ENCODE measurements at places on chromosomes 2 and 18.

GRCh38 chr18:12928641-12929040 is 19.2 kb upstream of the SEH1L start:
- peak; percentile 68 for DNase-seq

DNA sequence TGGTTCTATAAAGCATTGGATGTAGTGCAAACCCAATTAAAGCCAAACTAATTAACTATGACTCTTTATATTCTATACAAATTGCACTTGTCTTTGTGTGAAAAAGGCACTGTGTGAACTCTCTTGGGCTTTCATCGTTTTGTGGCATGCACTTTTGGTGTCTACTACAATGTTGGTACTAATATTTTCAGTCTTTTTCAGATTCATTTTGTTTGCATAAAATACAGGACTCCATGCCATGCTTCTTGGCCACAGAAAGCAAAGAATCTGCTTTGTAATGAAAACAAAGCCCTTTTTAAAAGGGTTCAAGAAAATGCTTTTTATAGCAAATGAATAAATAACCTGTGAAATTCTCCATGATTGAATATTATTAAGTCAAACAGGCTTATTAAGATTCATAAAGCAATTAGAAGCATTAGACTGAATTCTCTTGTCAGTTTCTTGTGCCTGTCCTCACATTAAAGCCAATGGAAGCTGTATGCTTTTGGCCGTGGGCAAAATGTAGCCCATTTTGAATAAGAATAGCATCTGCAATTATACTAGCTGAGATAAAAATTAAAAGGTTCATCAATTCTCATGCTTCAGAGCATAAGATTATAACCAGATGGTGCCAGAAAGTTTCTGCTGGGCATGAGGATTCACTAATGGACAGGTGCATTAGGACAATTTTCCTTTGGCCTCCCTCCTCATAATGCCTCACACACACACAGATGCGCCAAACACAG is 1665.2 kb downstream of the SUCLG1 start:
- DNase-seq = no peak

GRCh38 chr2:32849456-32850194 is 97.1 kb upstream of the LTBP1 start:
- DNase-seq = no peak

GRCh38 chr2:187989925-187990623 is 301.6 kb upstream of the GULP1 start:
- no peak for DNase-seq

- no peak for DNase-seq
Observed at GRCh38 chr2:31270822-31271231, 36.9 kb downstream of the EHD3 start.

DNA sequence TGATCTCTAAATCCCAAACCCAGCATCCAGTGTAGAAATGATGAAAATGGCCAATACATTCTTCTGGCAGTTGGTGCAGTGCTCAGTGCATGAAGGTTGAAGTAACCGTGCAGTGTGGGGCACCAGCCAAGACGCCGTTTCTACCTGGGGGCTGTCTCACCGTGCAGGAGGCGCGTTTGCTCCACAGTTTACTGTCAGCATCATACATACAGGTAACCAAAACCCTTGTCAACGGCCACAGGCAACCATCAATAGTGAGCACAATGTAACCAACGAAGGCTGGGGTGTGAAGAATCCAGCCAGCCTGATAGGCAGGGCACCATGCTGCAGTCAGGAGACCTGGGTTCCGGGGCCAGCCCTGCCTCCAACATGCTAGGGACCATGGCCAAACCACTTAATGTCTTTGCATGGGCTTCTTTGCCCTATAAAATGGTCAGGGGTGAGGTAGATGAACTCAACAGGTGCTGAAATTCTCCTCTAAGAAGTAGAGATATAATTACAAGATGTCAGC is 127.5 kb upstream of the ID2 start:
- no peak for DNase-seq

DNA sequence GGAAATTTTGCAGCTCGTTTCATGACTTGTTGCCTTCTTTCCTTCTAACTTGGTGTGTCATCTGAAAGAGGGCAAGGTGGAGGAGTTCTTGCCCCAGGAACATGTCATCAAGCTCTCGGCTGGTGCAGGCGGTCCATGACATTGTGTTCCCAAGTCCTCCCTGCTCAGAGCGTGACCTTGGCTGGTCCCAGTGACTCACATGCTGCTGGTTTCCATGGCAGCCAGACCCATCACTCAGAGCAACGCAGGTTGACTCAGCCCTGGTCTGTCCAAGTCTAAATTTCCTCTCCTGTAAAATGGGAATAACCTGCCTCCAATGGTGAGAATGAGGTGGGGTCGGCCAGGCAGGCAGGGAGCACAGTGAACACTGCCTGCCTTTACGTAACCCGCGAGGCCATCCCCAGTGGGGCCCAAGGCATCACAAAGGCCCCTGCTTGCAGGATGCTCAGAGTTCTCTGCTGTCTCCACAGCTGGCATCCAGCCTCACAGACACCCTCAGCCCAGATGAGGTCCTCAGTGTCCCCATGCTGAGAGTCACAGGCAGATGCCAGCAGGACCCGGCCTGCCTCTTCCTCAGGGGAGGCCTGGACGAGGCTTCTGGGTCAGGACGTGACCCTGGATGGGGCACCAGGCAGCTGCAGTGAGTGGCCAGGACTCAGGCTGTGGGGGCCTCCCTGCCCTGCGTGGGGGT is 143.7 kb downstream of the TPO start:
- DNase-seq = peak; percentile 87

GRCh38 chr18:49788327-49788898 is 24.9 kb downstream of the ACAA2 start:
- peak; percentile 66 for DNase-seq

- peak; percentile 55 for DNase-seq
Observed at GRCh38 chr2:207164006-207164831, 1.5 kb downstream of the KLF7 start.

DNA sequence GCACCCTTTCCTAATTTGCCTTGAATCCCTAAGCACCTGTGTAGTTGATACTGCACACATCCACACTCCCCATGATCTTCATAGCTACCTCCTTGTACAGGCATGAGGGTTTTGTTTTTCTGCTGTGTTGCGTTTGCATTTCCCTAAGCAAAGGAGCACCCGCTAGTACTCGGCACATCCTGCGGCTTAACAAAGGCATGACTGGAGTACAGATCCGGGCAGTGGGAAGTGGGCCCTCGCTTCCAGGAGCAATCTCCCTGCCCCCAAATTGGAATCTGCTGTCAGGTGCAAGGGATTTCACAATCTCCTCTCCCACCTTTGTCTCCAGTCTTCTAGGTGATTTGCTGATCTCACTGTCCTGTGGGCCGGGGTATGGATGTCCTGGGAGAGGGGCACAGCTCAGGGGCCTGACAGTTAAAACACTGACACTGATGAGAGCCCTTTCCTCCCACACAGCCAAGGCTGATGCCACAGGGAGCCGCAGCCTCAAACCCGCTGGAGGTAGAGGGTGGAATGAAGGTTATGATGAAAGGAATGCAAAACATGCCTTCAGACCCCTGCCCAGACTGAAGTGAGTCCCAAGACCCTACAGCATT is 98.7 kb upstream of the THOC1 start:
- no peak for DNase-seq

- no peak for DNase-seq
Observed at GRCh38 chr2:100470898-100471514, 724 bp downstream of the NMS start.

DNA sequence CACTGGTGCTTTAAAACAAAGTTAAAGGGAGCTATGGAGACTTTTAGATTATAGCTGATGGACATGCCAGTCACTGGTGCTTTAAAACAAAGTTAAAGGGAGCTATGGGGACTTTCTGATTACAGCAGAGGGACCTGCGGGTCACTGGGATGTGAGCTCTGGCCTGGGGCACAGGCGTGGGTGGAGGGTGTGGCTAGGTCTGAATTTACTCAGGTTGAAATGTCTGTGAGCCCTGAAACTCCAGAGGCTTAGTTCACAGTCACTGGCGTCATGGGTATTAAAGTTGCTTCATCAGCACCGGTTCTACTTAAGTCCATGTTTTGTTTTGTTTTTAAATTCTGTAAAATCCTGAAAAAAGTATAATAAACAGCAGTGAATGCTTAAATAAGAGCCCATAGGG is 49.0 kb upstream of the TMEM18 start:
- DNase-seq = no peak

- DNase-seq = no peak
Observed at GRCh38 chr2:232434563-232435374, 21.2 kb upstream of the ALPI start.

DNA sequence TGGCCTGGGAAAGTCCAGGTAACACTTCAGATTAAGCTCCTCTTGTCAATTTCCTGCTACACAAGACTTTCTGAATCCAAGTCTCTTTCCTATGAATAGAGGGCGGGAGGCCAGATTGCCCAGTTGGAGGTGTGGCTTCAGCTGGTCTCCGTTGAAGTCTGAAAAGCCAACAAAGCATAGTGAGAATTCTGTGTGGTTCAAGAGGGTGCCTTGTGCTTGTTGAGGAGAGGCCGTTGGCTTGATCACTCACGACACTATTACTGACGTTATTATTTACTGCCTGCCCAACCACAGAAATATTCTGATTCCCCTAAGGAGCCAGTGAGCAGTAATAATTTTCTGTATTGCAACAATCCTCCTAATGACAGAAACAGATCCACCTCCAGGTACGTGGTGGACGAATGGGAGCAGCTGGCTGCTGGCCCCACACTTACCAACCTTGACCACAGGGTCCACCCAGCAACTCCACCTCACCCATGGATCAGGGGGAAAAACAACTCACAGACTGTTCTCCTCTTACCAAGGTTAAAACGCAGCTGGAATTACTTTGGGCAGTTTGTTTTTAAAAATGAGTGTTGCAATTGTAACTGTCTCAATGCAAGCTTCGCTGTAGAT is 21.9 kb downstream of the NRP2 start:
- DNase-seq = no peak

DNA sequence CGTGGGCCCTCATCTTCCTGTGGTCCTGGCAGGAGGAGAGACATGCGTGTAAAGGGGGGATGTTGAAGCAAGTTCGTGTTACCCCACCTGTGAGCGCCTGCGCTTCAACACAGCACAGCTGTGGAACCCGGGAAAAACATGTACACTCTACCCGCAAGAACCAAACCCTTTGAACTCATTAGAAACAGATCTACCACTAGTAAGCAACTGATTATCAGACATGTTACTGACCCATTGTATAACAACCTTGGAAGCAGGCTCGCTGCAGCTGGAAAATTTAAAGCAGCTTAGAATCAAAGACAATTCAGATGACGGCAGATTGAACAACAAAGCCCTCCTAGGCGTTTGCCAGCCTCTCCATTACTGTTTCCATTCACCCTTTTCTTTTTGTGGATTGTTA is 771.7 kb upstream of the SALL3 start:
- no peak for DNase-seq

DNA sequence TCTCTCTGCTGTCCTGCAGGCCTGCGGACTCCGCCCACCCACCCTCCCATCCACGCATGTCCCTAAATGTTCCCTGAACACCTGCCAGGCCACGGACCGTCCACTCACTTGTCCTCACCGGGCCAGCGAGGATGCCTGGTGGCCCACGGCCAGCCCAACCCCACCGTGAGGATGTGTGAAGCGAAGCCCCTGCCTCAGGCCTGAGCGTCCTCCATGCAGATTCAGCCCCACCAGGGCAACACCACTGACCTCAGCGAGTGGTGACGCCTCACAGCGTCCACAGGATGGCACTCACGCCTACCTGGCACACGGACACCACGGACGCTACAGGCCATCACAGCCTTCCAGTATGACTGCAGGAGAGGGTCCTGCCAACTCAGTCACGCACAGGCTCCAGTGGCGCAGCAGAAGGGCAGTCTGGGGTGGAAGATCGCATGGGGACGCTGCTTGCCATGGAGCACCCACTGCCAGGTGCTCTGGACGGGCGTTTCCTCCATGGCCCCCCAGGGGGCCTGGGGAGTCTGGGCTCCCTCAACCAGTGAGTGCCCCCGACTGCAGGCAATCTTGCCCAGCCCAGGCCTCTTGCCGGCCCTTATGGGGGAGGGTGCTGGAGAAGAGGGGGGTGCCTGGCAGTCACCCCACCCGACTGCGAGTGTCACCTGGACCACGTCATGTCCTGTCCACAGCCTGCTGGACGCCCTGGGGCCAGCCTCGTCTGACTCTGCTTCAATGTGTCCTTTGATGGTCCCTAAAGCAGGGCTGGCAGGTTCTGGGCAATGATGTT is 25.4 kb downstream of the HDAC4 start:
- no peak for DNase-seq

- DNase-seq = peak; percentile 91
Observed at GRCh38 chr2:150971910-150972309, 289.8 kb downstream of the RBM43 start.

GRCh38 chr2:221161186-221161585 is 410.9 kb downstream of the EPHA4 start:
- no peak for DNase-seq

DNA sequence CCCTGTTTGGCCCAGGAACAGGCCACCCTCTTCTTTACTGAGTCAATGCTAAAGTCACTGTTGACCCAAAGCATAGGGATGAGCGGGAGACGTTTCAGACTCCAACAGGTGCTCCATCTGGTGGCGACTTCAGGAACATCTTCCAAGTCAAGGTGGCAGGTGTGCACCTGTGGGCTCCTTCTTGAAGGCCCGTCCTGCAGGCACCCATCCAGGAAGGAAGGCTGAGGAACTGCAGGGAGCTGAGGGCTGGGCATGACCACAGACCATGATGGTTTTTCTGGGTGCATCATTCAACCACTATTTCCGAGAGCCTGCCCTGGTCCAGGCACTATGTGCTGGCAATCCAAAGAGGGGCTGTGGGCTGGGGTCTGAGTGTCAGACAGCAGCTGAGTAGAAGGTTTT is 142.8 kb downstream of the NDUFA10 start:
- DNase-seq = peak; percentile 4

GRCh38 chr2:235654103-235654813 is 160.4 kb downstream of the AGAP1 start:
- DNase-seq = no peak

GRCh38 chr2:159616286-159616701 is at the start of gene BAZ2B:
TSS of gene BAZ2B (minus strand) at chr2:159616548. CDS start at chr2:159478719, 137,829 bp downstream.
- peak; percentile 85 for DNase-seq

GRCh38 chr2:64244037-64244416 is 99.8 kb upstream of the PELI1 start:
- peak; percentile 15 for DNase-seq

DNA sequence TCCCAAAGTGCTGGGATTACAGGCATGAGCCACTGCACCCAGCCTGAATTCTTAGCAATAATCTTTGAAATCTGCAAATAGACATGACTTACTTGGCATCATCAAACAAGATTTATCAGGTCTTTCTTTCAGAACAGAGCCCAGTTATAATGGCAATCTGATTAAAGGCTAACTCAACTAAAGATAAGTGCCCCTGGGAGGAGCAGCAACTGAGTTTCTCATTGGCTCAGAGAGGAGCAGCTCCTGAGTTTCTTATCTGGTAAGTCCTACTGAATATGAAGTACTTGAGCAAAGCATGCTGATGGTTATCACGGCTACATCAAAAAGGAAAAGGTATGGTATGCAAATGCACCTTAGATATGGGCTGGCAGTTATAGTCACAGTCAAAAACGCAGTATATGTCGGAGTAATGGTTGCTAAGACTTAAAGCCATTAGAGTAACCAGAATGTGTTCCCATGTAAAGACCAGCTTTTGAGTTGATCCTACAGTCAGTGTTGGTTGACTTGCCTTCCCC is 15.0 kb upstream of the AP1S3 start:
- DNase-seq = no peak

- DNase-seq = no peak
Observed at GRCh38 chr2:148302526-148302925, 281.6 kb downstream of the MBD5 start.
